ENCODE measurements at places on chromosomes 11 and 22.

DNA sequence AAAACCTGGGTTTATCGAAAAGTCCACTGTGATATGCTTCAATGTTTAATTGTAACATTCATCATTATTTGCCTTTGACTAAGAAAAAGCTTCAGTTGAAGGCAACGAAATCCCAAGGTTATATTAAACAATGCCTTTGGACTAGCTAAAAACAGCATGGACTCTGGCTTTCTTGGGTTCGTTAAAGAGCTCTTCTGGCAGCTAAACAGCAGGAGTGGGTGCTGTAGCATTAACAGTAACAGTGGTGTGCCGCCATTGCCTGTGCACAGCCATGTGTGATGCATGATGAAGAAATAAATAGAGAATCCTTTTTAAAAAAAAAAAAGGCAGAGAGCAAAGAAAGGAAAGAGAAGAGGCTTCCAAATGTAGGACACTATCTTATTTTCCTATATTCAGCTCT is 406.6 kb upstream of the FAT3 start:
- DNase-seq, result no peak

DNA sequence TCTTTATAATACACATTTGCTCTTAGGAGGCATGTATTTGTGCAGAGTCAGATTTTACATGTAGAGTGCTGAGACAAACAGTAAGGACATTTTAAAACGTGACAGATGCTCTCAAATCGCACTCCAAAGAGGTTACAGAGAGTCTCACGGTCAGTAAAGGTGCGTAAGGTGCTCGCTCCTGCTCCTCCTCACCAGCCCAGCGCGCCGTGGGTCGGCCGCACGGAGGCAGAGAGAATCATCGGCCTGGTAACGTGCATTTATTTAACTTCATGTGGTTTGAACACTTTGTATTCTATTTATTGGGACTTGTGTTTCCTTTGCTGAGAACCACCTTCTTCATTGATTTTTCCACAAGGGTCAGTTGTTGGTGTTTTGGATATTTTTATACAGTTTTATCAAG is 900.1 kb downstream of the BRD1 start:
- no peak for DNase-seq

DNA sequence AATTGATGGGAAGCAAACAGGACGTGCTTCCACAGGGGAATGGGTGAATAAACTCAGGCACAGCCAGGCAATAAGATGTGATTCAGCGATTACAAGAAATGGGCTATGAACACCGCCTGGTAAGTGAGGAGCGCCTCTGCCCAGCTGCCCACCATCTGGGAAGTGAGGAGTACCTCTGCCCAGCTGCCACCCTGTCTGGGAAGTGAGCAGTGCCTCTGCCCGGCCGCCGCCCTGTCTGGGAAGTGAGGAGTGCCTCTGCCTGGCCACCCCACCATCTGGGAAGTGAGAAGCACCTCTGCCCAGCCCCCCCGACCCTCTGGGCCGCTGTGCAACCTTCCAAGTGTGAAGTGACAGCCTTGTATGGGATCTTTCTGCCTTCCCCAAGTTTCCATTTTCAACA is 73.2 kb upstream of the PRR5 start:
- no peak for DNase-seq

DNA sequence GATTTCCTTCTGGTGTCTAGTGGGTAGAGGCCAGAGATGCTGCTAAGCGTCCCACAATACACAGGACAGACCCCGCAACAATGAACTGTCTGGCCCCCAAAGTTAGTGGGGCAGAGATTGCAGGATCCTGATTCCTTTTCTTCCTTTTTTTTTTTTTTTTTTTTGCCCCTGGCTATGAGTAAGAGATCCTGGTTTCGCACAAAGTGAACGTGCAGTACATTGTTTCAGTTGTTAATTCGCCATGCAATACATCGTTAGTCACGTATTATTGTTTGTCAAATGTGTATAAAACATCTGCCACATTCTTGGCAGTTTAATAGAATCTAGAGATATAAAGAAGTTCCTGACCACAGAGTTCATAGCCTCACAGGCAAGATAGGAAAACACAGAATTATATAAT is 20.2 kb downstream of the ST3GAL4 start:
- DNase-seq, result no peak

DNA sequence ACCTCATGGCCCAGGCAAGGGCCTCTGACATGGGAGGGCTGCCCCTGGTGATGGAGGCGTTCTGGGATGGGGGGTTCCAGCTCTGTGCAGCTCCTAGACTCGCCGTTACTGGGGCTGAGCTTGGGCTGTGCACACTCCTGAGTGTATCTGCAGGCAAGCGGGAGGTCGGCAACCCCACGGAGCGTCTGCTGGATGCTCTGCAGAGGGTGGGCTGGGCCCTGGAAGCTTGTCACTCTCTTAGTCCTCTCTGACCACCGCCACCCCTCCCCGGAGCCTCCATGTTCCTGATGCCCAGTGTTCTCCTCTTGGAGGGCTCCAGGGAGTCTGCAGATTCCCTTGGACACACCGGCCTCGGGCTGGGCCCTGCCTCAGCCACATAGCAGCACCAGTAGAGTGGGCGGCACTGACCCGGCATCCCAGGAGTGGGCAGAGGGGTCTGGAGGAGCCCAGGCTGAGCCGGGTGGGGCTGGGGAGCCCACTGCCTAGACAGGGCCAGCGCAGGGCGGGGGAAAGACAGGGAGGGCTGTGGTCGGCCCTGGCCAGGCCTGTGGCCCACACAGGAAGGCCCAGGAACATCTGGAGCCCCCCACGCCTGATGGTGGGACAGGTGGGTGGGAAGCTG is 20.6 kb upstream of the MUC5B start:
- peak; percentile 4 for DNase-seq

DNA sequence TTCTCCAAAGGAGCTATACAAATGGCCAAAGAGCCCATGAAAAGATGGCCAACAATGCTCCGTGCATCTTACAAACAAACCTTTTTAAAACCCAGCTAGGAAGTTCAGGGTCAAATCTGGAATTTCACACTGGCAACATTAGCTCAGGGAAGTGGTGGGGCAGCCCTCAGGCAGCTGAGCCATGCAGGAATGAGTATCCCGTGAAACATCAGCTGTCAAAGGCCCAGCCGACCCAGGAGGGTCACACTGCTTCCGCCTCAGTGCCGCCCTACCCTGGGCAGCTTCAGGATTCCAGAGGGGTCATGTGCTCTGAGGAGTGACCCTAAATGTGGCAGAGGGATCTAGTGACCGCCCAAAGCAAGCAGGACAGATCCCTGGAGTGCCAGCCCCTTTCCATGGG is 73.4 kb downstream of the LINC01488 start:
- peak; percentile 90 for DNase-seq

GRCh38 chr22:41821471-41822316 is 11.2 kb upstream of the SREBF2 start:
- DNase-seq, result no peak

DNA sequence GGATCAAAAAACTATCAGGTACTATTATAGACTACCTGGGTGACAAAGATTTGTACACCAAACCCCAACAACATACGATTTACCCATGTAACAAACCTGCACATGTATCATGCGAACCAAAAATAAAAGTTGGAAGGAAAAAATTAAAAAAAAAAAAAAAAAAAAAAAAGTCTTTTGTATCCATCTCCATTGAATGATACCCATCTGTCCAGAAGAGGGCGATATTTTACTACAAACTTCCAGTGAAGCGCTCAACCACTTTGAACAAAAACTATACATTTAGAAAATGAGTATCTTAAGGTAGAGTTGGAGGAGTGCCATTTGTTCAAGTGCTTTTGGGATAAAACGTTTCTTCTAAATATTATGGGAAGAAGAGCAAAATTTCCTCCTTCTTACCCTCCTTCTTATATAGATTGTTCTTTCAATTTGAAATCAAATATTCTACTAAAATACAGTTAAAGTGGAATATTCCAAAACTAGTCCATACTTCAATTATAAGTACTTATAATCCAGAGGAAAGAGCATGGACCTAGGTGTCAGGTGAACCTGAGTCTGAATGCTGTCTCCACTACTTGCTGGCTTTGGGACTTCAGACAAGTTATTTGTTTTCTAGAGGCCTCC is 23.3 kb downstream of the ARL14EP start:
- DNase-seq, result peak; percentile 46

DNA sequence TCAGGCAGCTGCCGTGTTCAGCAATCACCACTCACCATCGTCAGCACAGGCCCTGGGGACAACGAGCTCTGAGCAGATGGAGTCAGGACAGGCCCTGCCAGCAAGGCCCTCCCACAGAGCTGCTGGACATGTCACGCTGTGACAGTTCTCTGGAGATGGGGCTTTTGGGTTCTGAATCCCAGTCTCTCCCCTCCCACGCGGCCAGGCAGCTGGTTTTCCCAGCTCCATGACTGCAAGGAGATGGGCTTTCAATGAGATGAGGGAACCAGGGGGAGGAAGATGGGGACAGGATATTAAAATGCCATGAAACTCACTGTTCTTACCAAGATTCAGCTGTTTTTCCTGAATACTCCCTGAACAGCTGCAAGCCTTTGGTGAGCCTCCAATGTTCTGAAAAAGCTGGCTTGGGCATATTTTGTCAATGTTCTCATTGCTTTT is 305.9 kb downstream of the BRD1 start:
- no peak for DNase-seq

- no peak for DNase-seq
These were observed 48.3 kb downstream of the MYH9 start for GRCh38 chr22:36339171-36340065.

DNA sequence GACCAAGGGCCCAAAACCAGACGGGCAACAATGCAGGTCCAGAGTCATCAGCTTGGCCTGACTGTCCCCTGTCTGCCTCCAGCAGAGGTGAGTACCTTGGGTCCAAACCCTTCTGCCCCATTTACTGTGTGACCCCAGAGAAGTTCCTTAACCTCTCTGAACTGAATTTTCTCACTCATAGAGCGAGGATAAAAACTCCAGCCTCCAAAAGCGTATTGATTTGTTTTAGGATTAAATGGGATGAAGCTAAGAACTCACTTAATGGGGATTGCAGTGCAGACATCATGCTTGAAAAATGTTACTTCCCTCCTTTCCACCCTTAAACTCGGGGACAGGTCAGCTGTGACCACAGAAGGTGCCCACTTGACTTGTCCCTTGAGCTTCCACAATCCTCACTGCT is 22.6 kb downstream of the IGLL1 start:
- DNase-seq, result no peak

DNA sequence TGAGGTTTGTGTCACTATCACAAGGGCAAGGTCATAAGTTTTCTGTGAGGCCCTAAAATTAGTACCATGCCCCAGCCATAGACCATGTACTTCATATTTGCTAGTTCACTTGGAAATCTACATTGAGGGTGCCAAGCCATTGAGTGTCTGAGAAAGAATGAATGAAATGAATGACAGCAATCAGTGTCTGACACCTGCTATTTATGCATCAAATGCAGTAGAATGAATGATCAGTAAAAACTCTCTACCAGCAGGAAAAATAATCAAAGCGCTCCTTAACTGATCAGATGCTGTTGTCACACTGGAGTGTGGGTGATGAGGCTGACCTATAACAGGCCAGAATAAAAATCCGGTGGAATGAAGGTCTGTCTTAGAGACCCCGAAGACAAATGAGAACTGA is 467.9 kb upstream of the B3GAT1 start:
- no peak for DNase-seq

GRCh38 chr11:121067453-121067852 is 33.6 kb upstream of the TECTA start:
- DNase-seq, result no peak

- DNase-seq, result no peak
These were observed 10.3 kb downstream of the TP53I11 start for GRCh38 chr11:44940404-44940803.

DNA sequence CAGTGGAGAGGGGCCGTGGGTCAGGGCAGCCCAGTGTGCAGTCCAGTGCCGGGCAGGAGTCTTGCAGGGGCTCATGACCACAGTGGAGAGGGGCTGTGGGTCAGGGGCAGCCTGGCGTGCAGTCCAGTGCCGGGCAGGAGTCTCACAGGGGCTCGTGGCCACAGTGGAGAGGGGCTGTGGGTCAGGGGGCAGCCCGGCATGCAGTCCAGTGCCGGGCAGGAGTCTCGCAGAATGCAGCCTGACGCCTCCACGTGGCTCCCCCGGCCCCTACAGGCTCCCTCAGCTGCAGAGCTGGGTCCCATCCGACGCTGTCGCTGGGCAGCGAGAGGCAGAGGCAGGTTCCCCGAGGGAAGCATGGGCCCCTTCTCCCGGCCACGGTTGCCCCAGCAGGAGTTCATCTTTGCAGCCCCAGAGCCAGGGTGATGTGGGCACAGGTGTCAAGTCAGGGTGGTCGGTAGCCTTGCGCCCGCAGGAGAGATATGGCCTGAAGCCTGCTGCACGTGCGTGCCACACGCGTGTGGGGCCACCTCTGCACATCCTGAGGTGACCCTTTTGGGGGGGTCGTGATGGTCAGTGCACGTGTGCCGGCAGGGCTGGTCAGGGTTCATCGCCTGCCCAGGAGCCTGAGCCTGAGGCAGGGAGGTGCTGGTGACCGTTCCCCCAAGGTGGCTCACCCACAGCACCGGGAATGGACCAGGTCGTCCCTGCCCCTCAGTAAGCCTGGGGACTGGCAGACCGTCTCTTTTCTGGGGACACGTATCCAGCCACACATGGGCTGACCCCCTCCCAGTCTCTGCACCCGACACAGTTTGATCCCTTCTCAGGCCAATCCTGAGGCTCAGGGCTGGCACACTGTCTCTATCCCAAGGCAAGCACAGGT is 2.9 kb downstream of the IFITM5 start:
- DNase-seq, result no peak

GRCh38 chr11:71112990-71113389 is 139.4 kb downstream of the SHANK2 start:
- no peak for DNase-seq

GRCh38 chr11:23897453-23898286 is 599.2 kb upstream of the LUZP2 start:
- peak; percentile 5 for DNase-seq

GRCh38 chr11:67534070-67534679 is 10.9 kb upstream of the CABP2 start:
- no peak for DNase-seq

GRCh38 chr22:50014053-50014501 is 1.5 kb upstream of the IL17REL start:
- DNase-seq, result no peak

DNA sequence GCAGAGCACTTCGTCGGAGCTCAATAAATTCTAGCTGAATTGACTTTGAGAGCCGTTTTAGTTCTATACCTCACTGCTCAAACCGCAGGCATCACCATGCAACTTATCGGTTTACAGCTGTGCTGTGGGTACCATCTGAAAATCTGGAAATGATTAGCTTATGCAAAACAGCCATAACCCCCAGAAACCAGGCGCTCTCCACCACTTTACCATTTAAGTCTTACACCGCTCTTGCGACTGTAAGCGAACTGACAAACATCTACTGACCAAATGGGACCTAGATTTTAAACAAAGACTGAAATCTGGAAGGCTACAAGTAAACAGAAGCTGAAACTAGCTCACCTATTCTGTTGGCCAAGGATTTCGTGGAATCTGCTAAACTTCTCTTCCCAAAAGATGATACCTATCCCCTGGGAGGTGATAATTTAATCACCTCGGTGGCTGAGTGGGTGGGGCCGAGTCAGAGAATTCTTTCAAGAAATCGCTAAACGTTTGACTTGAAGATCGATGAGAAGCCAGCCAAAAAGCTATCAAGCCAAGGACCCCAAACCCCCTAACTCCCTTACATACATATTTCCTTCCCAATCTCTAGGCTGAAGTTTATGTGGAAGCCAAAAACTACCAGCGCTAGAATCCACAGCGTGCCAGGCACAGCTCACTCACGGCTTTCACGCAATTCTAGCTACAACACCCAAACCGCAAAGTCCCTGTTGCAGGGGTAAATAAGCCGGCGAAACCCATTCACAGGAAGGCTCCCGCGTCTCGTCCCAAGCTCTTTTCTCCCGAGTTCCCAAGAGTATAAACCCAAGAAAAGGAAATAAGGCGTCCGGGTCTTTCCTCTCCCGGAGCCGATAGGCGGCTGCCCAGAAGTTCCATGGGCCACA is 644 bp downstream of the SPTY2D1 start:
- DNase-seq, result no peak

Measured in foreskin melanocyte (primary cell).